ENCODE measurements at places on chromosomes 3 and 15.
A peak's percentile ranks its signal among the peaks of the same experiment; 100 is the strongest.

DNA sequence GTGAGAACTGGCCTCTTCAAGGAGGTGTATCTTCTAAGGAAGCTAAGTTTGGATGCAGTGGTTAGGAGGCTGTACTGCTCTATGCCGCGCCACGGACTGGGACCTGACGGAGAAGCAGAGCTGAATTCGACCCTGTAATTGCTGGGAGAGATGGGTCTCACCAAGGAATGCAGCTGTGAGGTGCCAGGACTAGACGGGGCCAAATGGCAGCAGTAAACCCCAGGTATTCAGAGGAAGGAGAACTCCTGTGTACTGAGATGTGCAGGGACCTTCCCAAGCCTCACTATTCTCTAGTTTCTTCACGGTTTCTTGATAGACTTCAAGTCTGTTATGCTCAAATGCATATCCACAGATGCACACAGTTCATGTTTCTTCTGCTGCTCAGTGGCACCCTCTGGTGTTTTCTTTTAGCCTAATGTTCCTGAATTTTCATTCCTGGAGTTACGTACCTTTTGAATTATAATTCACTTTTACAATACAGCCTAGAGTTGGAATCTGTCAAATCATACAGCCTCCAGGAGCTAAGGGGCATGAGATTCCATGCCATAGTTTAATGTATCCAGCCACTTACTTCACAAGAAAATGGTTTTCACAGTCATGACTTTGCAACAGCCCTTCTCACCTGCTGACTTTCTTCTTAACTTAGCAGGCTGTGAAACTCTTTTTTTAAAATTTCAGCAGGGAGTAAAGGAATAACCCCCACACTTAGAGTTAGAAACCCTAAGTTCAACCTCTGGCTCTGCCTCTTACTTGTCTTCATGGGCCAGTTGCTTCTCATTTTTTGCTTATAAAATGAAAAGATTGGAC, 61.8 kb downstream of the GLDN start:
- no peak for DNase-seq
- H3K36me3 ChIP-seq, result no peaks in the 10 kb centered on the region
- H3K4me1 ChIP-seq, result no peaks in the 10 kb centered on the region

- no peak overlapping the region for H3K27ac ChIP-seq
- DNase-seq, result no peak
- H3K36me3 ChIP-seq, result no peaks in the 10 kb centered on the region
- H3K27me3 ChIP-seq, result no peaks in the 10 kb centered on the region
Observed at GRCh38 chr3:106086038-106086437, 217.2 kb upstream of the CBLB start.

DNA sequence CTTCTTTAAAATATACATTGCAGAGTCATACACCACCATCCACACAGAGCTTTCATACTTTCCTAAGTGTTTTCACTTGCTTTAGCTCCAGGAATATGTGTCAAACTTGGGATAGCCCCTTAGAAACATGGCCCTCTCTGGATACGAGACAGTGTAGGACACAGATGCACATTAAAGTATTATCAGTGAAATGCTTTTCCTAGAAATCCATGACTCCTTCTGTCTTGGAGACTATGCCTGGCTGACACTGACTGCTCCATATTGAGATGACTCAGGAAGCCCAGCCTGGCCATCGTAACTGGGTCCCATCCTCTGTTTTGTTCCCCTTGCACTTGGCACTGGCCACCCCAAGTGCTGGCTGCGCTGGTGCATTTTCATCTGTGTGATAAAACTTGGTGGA, 204.8 kb downstream of the PDZRN3 start:
- H3K27ac ChIP-seq, result no peak overlapping the region
- peaks cover 3% of the 10 kb centered on the region for H3K36me3 ChIP-seq
- no peak overlapping the region for H3K4me3 ChIP-seq
- H3K4me1 ChIP-seq, result peaks cover 6% of the 10 kb centered on the region
- no peaks in the 10 kb centered on the region for H3K27me3 ChIP-seq

DNA sequence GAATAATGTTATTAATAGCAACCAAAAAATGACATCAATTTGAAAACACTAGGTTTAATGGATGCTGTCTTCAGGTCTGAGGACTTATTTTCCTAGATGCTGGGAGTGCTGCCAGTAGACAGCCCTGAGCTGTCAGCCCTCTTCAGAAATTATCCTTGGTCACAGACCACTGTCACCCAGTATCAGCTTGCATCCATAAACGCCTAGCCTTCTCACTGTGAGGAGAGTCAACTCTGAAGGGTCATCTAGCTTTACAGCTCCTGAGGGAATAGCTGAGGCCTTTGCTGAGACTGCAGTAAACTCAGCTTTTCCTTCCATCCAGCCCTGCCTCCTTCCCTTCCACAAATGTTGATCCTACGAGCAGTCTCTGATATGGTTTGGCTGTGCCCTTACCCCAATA, 19.4 kb upstream of the MNS1 start:
- DNase-seq, result no peak
- H3K27ac ChIP-seq, result no peak overlapping the region
- H3K27me3 ChIP-seq, result no peaks in the 10 kb centered on the region
- H3K36me3 ChIP-seq, result no peaks in the 10 kb centered on the region

- peaks cover 6% of the 10 kb centered on the region for H3K36me3 ChIP-seq
- no peaks in the 10 kb centered on the region for H3K27me3 ChIP-seq
- peaks cover 55% of the 10 kb centered on the region for H3K4me1 ChIP-seq
- no peak overlapping the region for H3K4me3 ChIP-seq
- H3K27ac ChIP-seq, result peak overlapping the region; percentile 81
- no peak for DNase-seq
Observed at GRCh38 chr3:39146611-39147591, 6.5 kb downstream of the CSRNP1 start.
